ENCODE measurements at places on chromosomes 13 and 19. TPM values are rescaled to one million over a fixed set of nuclear protein-coding genes. Genes with fewer than 3 reads are reported as not detected.

DNA sequence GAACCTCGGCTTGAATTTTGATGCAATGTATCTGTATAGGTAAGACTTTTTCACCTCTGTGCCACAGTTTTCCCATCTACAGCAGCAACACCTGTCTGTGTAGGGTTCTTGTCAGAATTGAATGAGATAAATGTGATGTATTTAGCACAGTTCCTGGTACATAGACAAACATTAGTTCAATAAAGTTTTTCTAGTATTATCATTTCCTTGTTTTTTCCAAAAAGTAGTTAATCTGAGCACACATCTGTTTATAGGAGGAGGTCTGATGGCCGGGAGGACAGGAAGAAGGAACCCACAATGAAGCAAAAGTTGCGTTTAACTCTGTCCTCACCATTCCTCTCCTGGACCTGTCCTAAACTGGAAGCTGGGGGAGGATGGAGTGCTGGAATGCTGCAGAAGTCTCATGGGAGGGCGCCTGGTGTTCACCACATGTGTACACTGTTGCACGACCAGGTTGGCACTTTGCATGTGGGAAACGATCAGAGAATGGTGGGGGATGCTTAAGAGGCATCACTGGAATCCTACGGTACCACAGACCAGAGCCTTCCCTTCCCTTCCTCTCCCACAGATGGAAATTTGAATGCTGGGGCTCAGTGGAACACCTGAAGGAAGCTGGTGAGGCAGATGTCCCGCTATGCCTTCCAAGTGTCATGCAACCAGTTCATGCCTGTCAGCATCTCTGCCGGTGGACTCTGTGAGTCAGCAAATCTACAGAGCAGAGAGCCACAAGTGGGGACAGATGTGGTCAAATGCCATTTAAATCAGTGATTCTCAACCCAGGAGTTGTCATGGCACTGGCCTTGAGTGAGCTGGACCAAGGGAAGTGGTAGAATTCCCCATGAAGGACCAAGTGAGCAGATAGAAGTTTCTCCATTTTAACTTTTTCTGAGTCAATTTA is 315.6 kb downstream of the DLEU7 start:
- no peak for ATAC-seq

DNA sequence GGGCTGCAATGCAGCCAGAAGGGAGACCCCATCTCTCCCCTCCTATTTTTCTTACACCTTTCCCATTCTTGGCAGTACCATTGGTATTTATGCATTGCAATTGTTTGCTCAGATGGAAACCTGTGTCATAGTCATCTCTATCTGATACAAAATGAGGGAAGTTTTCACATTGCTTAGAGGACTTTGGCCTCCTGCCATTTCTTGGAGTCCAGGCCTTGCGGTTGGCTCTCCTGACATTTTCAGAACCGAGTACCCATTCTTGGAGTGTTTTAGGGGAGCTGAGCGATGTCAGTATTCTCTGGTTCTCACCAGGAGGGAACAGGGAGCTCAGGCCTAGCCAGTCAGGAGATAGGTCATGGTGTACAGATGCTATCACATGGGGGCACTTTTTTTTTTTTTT is 1.5 kb downstream of the SIN3B start:
- ATAC-seq, result no peak

CLEC17A gene
- total RNA-seq, result not detected

GADD45B gene
- total RNA-seq, result 97.2 TPM

- no peak for ATAC-seq
These were observed 1020.0 kb upstream of the SLC10A2 start for GRCh38 chr13:104086210-104086609.

GRCh38 chr13:79775830-79776229 is 294.9 kb downstream of the NDFIP2 start:
- ATAC-seq, result no peak

DNA sequence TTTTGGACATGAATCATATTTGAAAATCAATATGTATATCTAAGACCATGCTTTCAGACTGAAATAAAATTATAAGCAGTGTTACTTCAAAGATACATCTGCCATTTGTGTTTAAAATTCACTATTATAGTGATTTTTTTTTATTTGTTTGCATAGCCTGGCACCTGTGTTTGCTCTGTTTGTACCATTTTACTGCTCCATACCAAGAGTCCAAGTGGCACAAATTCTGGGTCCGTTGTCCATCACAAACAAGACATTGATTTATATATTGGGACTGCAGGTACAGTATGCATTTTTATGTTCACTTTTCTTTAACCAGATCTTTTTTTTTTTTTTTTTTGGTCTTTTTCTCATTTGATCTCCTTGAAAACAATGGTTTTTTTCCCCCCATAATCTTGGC is 6.7 kb upstream of the GPR183 start:
- ATAC-seq, result no peak

DNA sequence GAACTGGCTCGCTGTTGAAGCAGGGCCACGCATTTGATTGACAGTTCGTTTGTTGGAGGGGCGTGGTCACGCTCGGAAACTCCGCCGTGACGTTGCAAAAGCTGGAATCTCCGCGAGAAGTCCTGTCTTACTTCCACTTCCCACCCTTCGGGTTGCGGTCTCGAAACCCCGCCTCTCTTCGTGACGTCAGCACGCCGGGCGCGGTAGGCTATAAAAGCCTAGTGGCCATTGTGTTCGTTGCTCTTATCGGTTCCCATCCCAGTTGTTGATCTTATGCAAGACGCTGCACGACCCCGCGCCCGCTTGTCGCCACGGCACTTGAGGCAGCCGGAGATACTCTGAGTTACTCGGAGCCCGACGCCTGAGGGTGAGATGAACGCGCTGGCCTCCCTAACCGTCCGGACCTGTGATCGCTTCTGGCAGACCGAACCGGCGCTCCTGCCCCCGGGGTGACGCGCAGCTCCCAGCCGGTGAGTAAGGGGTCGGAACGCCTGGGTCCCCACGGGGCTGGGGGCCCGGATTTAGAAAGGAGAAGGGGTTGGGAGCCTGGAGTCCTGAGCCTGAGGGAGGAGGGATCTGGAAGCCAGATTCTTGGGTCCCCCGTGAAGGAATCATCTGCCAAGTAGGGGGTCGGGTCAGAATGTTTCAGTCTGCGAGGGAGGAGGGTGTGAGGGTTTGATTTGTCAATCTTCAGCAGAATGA is at the start of gene PPP1R15A:
PPP1R15A (plus strand) TSS at position 240 of the 702 bp plus-strand sequence. CDS start 813 bp downstream, outside the sequence.
- peak; percentile 77 for ATAC-seq

TPGS1 gene
- 50.3 TPM for total RNA-seq

GSX1 gene
- total RNA-seq, result not detected

LPAR2 gene
- total RNA-seq, result 3.5 TPM

DNA sequence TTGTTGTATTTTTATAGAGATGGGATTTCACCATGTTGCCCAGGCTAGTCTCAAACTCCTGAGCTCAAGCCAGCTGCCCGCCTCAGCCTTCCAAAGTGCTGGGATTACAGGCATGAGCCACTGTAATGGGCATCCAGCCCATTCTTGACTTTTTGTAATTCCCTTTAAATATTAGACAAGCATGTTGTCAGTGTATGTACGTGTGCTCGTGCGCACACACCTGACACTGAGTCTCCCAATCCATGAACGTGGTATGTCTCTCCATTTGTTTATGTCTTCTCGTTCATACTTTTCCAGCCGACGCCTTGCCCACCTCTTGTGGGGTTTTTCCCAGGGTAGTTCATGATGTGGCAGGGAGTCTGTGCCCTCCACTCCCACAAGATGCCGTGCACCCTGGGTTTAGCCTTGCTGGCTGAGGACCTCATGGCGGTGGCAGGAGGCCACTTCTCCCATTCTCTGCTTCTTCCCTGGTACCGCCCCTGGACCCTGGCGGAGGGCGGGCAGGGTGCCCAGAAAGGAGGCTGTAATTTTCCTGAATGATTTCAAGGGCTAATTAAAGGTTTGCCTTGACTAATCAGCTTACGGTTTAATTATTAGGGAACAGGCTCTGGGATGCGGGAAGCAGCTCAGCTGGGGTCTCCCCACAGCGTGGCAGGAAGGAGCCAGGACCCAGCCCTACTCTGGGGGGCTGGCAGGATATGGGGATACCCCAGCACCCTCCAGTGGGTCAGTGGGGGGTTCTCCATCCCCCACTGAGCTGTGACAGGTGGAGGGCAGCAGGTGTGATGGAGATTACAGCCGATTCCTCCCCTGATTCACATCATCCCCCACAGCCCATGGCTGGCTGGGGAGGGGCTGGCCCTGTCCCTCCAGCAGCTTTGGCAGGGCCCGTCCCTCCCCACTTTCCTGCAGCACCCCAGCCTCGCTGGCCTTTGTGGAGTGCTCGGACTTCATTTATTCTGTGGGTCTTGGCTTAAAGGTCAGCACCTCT is 12.9 kb downstream of the PAK4 start:
- no peak for ATAC-seq

DNA sequence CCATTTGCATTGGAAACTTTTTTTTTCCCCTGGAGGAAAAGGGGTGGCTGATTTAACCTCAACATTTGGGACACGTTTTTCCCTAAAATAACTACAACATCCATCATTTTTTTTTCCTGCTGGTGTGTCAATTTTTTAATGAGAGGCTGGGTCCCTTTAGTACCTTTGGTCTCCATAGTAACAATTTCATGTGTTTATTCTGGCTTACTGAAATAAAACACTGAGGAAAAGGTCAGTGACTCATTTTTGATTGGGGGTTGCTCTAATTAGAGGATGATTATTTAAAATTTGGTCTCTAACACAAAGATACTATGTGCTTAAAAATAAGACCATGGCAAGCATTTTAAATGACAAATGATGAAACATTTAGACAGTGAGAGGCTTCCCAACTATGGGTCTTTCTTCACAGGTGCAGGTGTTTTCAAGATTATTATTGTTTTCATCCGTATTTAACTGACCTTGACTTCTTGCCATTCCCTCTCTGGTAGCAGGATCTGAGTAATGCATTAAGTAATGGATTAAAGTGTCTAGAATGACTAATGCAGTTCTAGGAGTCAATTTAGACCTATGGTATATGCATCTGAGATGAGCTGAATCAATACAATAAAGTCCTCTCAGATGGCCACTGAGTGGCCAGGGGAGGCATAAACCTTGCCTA is 406.4 kb downstream of the KCNRG start:
- no peak for ATAC-seq

DNA sequence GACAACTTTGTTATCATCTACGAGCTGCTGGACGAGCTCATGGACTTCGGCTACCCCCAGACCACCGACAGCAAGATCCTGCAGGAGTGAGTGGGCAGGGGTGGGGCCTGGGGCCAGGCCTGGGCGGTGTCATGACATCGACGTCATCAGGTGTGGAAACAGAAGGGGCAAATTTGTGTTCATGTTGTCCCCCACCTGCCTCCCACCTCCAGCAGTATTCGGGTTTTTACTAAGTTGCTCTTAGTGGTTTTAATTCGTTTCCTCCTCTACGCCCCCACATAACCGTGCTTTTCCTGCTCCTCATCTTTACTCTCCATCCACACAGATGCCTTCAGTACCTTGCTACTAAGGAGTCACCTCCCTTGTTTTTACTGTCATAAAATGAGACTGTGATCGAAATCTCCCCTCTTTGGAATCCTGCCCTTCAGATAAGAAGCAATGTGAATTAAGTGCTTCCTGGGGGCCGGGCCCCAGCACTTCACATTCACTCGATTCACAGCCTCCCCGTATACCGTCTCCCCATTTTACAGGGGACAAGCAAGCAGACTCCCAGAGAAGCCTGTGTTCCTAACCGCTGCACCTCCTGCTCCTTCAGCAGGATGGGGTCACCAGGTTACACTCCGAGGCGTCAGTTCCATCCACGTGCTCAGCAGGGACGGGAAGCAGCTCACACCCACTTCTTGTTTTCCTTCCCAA is 10.5 kb downstream of the AP1M1 start:
- ATAC-seq, result no peak

- no peak for ATAC-seq
These were observed 62.8 kb upstream of the DOCK9 start for GRCh38 chr13:99040536-99041131.

ZIC2 gene
- not detected for total RNA-seq

TPTE2 gene
- not detected for total RNA-seq

- ATAC-seq, result no peak
These were observed 65.4 kb upstream of the RFC3 start for GRCh38 chr13:33752597-33752996.

DNA sequence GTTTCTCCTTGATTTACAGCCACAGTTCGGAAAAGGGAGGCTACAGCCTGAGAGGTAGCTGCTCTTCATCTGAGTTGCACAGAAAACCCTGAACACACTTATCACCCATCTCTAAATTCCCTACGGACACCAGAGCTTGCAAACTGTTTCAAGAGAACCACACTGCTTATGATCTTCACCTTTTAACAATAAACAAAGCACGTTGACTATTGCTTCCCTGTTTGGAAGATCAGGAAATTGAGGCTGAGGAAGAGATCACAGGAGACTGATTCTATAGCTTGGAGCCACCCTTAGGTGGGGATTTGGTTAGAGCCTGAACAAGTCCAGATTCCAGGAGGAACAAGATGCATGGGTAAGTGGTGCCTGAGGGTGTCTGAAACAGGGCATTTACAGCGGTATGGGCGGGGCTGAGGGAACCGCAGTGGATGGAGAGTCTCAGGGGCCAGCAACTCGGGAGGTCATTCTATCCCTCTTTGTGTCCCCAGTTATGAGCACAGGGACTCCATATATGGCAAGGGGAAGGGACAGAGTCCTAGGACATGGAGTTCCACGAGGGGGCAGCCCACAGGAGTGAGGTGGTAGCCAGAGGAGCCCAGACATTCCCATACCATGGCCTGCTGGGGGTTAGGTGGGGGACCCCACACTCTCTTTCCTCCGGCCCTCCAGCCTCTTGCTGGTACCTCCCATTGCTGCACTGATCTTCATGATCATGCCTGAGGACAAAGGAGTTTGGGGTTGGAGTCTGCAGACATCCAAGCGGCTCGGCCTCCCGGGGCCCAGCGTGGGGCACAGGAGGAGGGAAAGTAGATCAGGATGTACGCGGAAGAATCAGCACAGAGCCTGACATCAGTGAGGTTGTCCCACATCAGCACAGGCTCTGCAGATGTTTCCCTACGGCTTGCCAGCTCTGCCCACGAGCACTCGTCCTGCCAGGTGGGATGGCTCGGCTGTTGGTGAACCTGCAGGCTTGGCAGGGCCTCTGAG is 162.3 kb upstream of the ZNF536 start:
- no peak for ATAC-seq

DNA sequence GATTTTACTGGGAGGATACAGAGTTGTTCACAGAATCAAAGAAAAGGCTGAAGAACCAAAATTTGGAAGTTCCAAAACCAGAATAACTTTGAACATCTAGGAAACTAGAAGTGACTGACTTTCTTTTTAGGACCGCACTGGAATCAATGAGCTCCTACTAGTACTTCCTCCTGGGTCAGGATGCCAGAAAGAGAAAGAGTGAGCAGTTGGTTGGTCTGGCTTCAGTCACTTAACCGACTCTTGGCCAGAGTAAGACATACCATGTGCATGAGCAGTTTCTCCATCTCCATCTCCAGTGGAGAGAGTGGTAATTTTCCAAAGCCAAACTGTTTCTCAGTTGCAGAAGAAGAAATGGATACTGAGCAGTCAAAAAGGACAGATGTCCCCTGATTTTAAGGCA is 27.1 kb upstream of the MTUS2 start:
- no peak for ATAC-seq

- no peak for ATAC-seq
These were observed 2.1 kb upstream of the MLNR start for GRCh38 chr13:49217962-49218492.

DNA sequence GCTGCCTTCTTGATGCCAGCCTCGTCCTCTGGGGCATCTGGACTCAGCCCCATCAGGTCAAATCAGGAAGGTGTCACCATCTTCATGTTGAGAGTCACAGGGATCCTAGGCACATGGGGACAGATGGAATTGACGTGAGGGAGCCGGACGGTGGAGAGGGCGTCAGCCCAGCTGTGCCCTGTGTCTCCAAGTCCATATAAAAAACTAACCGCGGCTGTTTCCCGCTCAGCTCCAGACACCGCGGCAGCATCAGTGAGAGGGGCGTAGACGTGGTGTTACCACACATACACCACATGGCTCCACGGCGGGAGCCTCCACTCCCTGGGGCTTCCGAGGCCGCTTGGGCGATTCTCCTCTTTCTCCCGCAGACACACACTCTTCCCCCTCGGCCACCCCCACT is 5.6 kb upstream of the PRR36 start:
- ATAC-seq, result no peak
